ENCODE measurements at places on chromosomes 2 and 18.

GRCh38 chr18:75107931-75108276 is 101.0 kb downstream of the PTGR3 start:
- no peak for DNase-seq

GRCh38 chr18:70998490-70998889 is 709.6 kb downstream of the SOCS6 start:
- no peak for DNase-seq

GRCh38 chr2:127721311-127721977 is 20.1 kb downstream of the SFT2D3 start:
- no peak for DNase-seq

DNA sequence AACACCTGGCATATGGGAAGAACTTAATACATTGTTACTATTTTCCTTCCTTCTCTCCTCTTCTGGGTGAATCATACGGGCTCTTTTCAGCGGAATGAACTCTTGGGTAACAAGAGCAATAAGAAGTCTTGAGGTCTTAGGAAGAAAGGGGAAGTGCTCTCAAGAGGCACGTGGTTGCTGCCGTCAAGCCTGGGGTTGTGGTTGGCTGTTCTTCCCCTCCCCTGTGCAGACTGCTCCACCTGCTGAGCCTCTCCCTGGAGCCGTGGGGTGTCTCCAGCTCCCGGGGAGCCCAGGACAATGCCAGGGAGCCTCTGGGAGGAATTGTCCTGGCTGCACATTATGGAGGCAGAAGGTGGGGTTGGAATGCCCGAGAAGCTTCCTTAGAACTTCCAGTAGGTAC is 19.4 kb downstream of the TOGARAM2 start:
- no peak for DNase-seq

- no peak for DNase-seq
Measured at GRCh38 chr2:60979231-60979630, 38.3 kb upstream of the PEX13 start.

DNA sequence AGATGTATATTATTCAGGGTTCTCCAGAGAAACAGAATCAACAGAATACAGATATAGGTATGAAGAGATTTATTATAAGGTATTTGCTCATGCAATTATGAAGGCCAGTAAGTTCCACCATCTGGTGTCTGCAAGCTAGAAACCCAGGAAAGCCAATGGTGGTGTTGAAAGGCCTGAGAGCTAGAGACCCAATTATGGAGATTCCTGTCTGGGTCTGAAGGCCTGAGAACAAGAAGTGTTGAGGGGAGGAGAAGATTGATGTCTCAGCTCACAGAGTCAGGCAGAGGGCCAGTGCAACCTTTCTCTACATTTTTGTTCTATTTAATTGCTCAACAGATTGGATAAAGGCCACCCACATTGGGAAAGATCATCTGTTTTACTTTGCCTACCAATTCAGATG is 524.2 kb upstream of the CRIM1 start:
- DNase-seq = no peak

Measured in stimulated activated CD8-positive, alpha-beta memory T cell treated with anti-CD3 and anti-CD28 coated beads, Interleukin-12 subunit alpha, Interleukin-12 subunit beta, amount 100 ng/mL, for 1 hour (primary cell).